ENCODE measurements at places on chromosomes 2 and 18. TPM values are rescaled to one million over a fixed set of nuclear protein-coding genes. Genes with fewer than 3 reads are reported as not detected.

- H3K36me3 ChIP-seq = no peaks in the 10 kb centered on the region
- no peak for DNase-seq
- no peaks in the 10 kb centered on the region for H3K27me3 ChIP-seq
- no peaks in the 10 kb centered on the region for H3K4me1 ChIP-seq
- H3K4me3 ChIP-seq = no peak overlapping the region
- H3K27ac ChIP-seq = no peak overlapping the region
Observed at GRCh38 chr2:209076151-209076550, 347.7 kb upstream of the MAP2 start.

DNA sequence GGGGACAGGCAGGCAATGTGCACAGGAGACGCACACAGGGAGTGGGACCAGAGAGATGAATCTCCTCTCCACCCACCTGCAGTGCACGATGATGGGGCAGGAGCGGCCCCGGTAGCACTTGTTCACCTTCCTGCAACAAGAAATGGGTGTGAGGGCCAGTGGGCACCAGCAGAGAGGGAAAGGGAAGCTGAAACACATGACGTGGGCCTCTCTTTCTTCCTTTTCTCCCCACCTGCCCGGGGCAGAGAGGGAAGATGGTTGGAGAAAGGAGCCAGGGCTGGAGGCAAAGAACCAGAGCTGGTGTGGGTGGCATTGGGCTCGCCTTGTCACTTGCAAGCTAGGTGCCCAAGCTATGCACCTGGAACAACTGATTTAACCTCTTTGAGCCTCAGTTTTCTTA is 12.2 kb downstream of the DNAJB2 start:
- no peak overlapping the region for H3K4me3 ChIP-seq
- H3K27me3 ChIP-seq = no peaks in the 10 kb centered on the region
- no peak for DNase-seq
- no peaks in the 10 kb centered on the region for H3K36me3 ChIP-seq
- no peak overlapping the region for H3K27ac ChIP-seq

- no peak for DNase-seq
- peak overlapping the region; percentile 99 for H3K27ac ChIP-seq
- H3K27me3 ChIP-seq = no peaks in the 10 kb centered on the region
- H3K4me1 ChIP-seq = peaks cover 6% of the 10 kb centered on the region
Observed at GRCh38 chr18:75207310-75208154, 1.4 kb downstream of the PTGR3 start.

DNA sequence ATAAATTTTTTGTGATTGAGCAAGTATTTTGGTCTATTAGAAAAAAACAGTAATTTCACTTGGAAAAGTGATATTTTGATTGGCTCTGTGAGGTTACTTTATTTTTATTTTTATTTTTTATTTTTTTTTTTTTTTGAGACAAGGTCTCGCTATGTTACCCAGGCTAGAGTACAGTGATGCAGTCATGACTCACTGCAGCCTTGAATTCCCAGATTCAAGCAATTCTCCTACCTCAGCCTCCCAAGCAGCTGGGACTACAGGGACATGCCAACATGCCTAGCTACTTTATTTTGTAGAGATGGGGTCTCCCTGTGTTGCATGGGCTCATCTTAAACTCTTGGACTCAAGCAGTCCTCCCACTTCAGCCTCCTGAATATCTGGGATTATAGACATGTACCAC is 60.9 kb upstream of the MGAT5 start:
- H3K27me3 ChIP-seq = no peaks in the 10 kb centered on the region
- H3K27ac ChIP-seq = no peak overlapping the region
- no peaks in the 10 kb centered on the region for H3K36me3 ChIP-seq
- no peak overlapping the region for H3K4me3 ChIP-seq

DNA sequence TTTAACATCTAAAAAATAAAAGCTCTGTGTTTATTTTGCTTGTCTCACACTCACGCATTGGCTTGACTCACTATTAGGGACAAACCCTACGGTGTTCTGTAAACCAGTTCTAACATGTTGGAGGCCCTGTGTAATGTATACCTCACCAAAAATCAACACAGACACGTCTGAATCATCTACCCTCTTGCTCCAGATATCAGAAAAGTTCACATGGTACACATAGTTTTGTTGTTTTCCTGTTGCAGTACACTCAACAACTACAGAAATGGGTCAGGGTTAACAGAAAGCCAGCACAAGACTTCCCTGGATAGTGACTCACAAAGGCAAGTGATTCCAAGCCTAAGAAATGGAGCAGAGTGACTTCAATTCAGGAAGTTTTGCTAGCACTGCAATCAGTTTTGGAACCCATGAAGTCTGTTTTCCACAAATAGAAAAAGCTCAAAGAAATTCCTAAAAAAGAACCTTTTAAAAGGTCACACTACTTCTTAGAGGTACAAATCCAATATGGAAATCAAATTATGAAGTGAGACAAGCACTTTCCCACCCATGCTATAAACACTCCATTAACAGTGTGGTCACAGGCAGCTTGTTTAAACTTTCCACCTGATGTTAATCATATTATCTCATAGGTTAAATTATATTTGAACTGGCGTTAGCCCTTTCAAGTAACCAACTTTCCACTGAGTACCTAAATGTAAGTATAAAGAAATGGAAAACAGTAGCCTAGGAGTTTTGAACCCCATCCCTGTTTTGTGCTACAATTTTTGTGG is 87.4 kb downstream of the GAREM1 start:
- no peak for DNase-seq
- H3K4me1 ChIP-seq = no peaks in the 10 kb centered on the region
- no peaks in the 10 kb centered on the region for H3K27me3 ChIP-seq
- no peak overlapping the region for H3K4me3 ChIP-seq
- H3K27ac ChIP-seq = peak overlapping the region; percentile 15
- H3K36me3 ChIP-seq = no peaks in the 10 kb centered on the region

STEAP3 gene
- total RNA-seq = 26.6 TPM

DNA sequence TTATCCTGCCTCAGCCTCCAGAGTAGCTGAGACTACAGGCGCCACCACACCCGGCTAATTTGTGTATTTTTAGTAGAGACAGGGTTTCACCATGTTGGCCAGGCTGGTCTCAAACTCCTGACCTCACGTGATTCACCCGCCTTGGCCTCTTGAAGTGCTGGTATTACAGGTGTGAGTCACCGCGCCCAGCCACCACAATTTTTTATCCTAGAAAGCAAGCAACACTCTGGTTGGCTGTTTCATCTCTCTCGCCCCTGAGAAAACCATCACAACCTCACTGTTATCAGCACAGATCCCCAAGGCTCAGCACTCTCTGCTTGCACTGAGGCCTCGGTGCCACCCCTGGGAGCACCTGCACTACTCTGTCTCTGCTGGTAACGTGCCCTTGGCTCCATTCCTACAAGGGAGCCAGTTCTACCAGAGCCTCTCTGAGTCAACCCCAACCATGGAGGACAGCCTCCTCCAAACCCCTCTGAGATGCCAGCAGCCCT is 134.8 kb upstream of the AGAP1 start:
- no peaks in the 10 kb centered on the region for H3K27me3 ChIP-seq
- no peak overlapping the region for H3K27ac ChIP-seq
- DNase-seq = no peak
- no peaks in the 10 kb centered on the region for H3K4me1 ChIP-seq
- H3K4me3 ChIP-seq = no peak overlapping the region

DNA sequence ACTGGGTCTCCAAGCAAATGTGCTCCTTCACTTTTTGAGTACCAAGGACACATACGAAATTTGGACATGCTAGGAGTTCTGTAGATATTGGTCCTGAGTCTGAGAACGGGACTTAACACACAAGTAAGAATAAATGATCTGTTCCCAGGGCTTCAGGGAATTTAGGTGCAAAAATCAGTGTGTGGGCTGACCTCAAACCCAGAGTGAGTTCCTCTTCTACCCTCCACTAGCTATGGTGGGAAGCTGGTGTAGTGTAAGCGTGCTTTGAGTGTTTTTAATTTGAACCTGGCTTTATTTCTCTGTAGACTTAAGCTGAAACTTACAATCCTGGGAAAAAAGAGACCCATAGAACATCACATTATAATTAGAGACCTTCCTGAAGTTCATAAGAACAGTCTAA is 50.5 kb downstream of the MYO3B start:
- no peak overlapping the region for H3K27ac ChIP-seq
- no peak overlapping the region for H3K4me3 ChIP-seq
- H3K36me3 ChIP-seq = no peaks in the 10 kb centered on the region
- H3K4me1 ChIP-seq = no peaks in the 10 kb centered on the region
- DNase-seq = no peak

GRCh38 chr2:199409759-199410529 is 47.8 kb downstream of the SATB2 start:
- no peak overlapping the region for H3K27ac ChIP-seq
- H3K36me3 ChIP-seq = no peaks in the 10 kb centered on the region
- H3K4me3 ChIP-seq = no peak overlapping the region

DNA sequence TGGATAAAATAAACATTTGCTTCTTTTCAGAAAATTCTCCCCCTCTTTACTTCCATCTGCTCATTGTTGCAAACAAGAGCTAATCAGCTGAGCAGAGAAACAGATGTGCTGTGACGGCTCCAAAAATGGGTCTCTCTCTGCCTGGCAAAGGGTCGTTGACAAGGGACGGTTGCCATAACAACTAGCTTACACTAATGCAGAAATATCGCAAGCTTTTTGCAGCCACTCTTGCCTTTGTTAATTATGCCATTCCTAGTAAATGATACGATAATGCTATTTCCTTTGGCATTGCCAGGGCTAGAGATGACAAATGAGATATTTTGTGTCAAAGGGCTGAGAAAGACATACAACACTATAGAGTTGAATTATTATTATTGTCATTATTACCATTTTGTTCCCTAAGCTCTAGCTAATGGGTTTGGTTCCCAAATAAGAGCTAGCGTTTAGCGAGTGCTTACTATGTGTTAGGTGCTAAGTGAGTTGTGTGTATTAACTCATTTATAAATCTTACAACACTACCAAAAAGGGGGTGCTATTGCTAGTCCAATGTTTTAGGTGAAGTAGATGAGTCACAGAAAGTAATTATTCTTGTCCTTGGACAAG is 46.8 kb downstream of the MYO3B start:
- H3K36me3 ChIP-seq = no peaks in the 10 kb centered on the region
- no peaks in the 10 kb centered on the region for H3K4me1 ChIP-seq
- no peak overlapping the region for H3K4me3 ChIP-seq
- H3K27ac ChIP-seq = no peak overlapping the region
- no peak for DNase-seq

- no peak overlapping the region for H3K4me3 ChIP-seq
- no peak for DNase-seq
- no peaks in the 10 kb centered on the region for H3K36me3 ChIP-seq
- H3K27ac ChIP-seq = no peak overlapping the region
Observed at GRCh38 chr2:66733364-66733999, 298.6 kb downstream of the MEIS1 start.

- H3K4me3 ChIP-seq = no peak overlapping the region
- no peaks in the 10 kb centered on the region for H3K36me3 ChIP-seq
- H3K4me1 ChIP-seq = peaks cover 12% of the 10 kb centered on the region
- no peak for DNase-seq
- no peak overlapping the region for H3K27ac ChIP-seq
Observed at GRCh38 chr2:229712136-229712535, 2.2 kb downstream of the DNER start.

GRCh38 chr2:7594211-7594610 is 677.0 kb downstream of the RNF144A start:
- no peaks in the 10 kb centered on the region for H3K4me1 ChIP-seq
- H3K36me3 ChIP-seq = no peaks in the 10 kb centered on the region
- no peak for DNase-seq
- no peaks in the 10 kb centered on the region for H3K27me3 ChIP-seq
- no peak overlapping the region for H3K27ac ChIP-seq
- no peak overlapping the region for H3K4me3 ChIP-seq

DNA sequence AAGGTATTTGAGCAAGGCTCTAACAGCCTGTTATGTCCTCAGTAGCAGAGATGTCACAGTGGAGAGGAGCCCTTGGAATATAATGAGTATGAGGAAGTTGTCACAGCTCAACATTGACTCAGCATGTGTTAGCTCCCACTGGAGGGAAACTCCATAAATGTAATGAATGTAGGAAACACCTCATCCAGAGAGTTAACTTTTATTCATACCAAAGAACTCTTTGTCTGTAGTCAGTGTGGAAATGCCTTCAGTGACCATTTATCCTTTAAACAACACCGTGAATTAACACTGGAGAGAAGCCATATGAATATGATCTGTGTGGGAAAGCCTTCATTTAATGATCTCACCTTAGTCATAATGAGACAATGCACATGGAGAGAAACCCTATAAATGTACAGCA is 59.7 kb downstream of the CYP1B1 start:
- no peak overlapping the region for H3K27ac ChIP-seq
- H3K4me1 ChIP-seq = no peaks in the 10 kb centered on the region
- no peak for DNase-seq
- no peaks in the 10 kb centered on the region for H3K27me3 ChIP-seq

DNA sequence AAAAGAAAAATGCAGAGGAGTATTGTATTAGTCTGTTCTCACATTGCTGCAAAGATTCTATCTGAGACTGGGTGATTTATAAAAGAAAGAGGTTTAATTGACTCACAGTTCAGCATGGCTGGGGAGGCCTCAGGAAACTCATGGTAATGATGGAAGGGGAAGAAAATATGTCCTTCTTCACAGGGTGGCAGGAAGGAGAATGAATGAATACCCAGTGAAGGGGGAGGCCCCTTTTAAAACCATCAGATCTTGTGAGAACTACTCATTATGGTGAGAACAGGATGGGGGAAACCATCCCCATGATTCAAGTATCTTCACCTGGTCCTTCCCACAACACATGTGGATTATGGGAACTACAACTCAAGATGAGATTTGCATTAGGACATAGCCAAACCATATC is 9.1 kb upstream of the PLCL1 start:
- H3K4me3 ChIP-seq = no peak overlapping the region
- H3K27me3 ChIP-seq = no peaks in the 10 kb centered on the region
- no peaks in the 10 kb centered on the region for H3K4me1 ChIP-seq

- H3K4me3 ChIP-seq = no peak overlapping the region
- DNase-seq = no peak
- H3K4me1 ChIP-seq = no peaks in the 10 kb centered on the region
- no peaks in the 10 kb centered on the region for H3K27me3 ChIP-seq
- H3K36me3 ChIP-seq = no peaks in the 10 kb centered on the region
Observed at GRCh38 chr2:156490466-156490840, 54.3 kb downstream of the GPD2 start.

GRCh38 chr2:96477458-96477857 is 27.7 kb downstream of the NEURL3 start:
- DNase-seq = no peak
- H3K4me3 ChIP-seq = no peak overlapping the region
- no peaks in the 10 kb centered on the region for H3K27me3 ChIP-seq
- H3K4me1 ChIP-seq = no peaks in the 10 kb centered on the region
- no peak overlapping the region for H3K27ac ChIP-seq

LRRC30 gene
- total RNA-seq = not detected

CFC1 gene
- 0.44 TPM for total RNA-seq

GRCh38 chr2:172745636-172746035 is 10.0 kb downstream of the RAPGEF4 start:
- H3K4me3 ChIP-seq = no peak overlapping the region
- H3K27ac ChIP-seq = no peak overlapping the region
- H3K36me3 ChIP-seq = no peaks in the 10 kb centered on the region
- DNase-seq = no peak
